ENCODE measurements at places on chromosomes 5 and 9.

GRCh38 chr9:101737705-101738565, 512 bp downstream of the GRIN3A start:
- no peak for DNase-seq

- DNase-seq, result no peak
Measured at GRCh38 chr9:126457175-126457547, 130.5 kb downstream of the MVB12B start.

GRCh38 chr5:138177941-138178515, 402 bp downstream of the BRD8 start:
- DNase-seq, result peak; percentile 26

- no peak for DNase-seq
Measured at GRCh38 chr5:134018154-134018985, 13.6 kb upstream of the VDAC1 start.

DNA sequence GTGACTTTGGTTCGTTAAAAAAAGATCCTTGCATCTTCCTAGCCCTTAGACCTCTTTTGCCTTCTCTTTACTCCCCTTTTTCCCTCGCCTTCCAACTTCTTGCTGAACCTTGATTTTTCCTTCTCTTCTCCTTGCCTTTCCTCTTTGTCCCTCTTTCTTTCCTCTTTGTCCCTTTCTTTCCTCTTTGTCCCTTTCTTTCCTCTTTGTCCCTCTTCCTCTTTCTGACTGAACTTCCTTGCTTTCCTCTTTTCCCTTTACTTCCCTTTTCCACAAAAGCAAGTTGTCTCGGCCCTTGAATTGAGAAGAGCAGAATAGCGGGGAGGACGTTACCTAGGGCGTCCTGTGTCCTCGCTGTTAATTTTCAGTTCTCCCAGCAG, 1.4 kb upstream of the MLLT3 start:
- DNase-seq, result no peak

GRCh38 chr9:126516561-126516935, 97.2 kb upstream of the LMX1B start:
- no peak for DNase-seq

- DNase-seq, result no peak
Measured at GRCh38 chr9:81844131-81844567, 84.1 kb upstream of the SPATA31D4 start.

GRCh38 chr5:14977058-14977685, 105.6 kb upstream of the ANKH start:
- DNase-seq, result no peak

DNA sequence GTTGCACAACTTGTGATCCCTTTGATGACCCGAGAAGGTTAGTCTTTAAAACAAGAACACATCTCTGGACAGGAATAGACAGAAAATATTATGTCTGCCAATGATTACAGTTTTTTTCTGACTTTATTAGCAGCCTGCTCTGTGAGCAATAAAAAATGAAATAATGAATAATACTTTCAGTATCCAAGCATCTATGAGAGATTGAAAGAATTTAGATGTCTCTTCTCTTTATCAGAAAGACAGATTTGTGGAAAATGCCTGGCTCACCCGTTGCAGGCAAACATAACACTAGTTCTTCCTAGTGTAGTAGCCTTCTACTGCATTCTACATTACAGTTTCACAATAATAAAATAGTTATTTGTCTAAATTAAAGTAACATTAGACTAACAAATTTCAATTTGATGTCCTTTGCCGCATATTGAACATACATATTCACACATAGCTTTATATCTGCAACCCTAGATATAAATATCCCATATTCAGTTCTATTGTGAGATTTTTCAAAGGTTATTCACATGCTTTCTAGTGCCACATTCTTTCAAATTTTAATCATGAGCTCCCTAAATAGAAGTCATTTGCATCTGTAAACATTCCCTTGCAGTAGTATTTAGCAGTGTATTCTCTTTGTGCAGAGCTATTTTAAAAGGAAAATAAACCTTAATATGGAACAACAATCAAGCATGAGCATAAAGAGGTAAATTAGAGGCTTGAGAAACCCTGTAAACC, 267.3 kb downstream of the EFNA5 start:
- no peak for DNase-seq

DNA sequence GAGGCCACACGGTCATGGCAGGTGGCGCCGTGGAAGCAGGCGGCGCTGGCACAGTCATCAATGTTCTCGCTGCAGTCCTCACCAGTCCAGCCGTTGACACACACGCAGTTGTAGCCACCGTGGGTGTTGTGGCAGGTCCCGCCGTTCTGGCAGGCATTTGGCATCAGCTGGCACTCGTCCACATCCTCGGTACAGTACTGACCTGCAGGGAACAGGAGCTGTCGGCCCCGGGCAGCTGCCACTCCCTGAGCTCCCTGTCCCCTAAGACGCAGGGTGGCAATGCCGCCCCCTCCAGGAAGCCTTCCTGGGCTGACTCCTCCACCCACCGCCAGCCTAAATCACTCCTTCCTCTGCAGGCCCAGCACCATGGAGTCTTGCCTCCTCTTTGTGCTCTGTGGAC, 27.2 kb downstream of the NOTCH1 start:
- DNase-seq, result no peak
